ENCODE measurements at places on chromosomes 7 and 10.
A peak's percentile ranks its signal among the peaks of the same experiment; 100 is the strongest.

DNA sequence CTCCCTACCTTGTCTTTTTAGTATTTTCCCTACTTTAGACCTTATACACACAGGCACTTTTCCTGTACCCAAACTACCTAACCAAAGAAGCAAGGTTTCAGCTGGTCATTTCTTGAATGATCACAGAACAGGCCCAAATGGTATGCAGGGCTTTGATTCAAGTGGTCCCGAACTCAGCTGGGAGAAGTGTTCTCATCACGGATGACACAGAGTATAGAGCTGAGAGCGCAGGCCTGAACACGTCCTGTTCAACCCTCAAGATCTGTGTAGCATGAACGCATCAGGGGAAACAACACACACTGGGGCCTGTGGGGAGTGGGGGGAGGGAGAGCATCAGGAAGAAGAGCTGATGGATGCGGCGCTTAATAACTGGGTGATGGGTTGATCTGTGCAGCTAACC lies 318.2 kb downstream of the SFMBT2 start:
- no peak for DNase-seq

GRCh38 chr7:130865408-130866236 lies 131.6 kb upstream of the KLF14 start:
- DNase-seq, result peak; percentile 63

DNA sequence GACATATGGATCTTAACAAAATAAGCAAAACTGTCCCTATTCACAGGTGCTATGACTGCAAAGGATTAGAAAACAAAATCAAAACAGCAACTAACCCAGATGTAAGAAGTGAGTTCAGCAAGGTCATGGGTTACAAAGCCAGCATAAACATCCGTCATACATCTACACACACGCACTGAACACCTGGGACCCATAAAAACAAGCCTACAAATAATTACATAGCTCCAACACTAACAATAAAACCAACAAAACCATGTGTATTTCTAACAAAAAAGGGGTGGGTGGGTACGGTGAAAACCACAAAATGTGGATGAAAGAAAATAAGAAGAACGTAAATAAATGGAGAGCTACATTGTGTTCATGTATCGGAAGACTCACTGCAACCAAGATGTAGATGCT lies 256.8 kb downstream of the ELFN1 start:
- no peak for DNase-seq

DNA sequence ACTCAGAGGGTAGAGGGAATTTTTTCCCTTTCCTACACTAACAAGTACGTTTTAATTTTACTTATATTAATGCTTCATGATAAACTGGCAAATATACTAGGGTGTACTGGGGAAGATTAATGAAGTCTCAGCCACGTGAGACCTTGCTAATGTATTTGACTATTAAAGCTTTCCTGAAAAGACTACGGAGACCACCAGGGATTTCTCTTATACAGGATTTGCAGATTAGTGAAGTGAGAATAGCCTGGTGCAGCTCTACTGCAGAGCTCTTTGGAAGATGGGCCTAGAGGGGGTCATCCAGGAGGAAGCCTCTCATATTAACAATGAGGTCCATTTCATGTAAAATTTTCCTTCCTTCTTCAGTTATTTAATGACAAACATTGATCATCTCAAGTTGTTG lies 379.0 kb downstream of the SORCS1 start:
- no peak for DNase-seq

GRCh38 chr7:138865843-138866242 lies 67.8 kb upstream of the ATP6V0A4 start:
- DNase-seq, result no peak
